ENCODE measurements at places on chromosomes 7 and 10.

GRCh38 chr10:36534471-36535002 lies 590.9 kb upstream of the ANKRD30A start:
- DNase-seq = peak; percentile 25

DNA sequence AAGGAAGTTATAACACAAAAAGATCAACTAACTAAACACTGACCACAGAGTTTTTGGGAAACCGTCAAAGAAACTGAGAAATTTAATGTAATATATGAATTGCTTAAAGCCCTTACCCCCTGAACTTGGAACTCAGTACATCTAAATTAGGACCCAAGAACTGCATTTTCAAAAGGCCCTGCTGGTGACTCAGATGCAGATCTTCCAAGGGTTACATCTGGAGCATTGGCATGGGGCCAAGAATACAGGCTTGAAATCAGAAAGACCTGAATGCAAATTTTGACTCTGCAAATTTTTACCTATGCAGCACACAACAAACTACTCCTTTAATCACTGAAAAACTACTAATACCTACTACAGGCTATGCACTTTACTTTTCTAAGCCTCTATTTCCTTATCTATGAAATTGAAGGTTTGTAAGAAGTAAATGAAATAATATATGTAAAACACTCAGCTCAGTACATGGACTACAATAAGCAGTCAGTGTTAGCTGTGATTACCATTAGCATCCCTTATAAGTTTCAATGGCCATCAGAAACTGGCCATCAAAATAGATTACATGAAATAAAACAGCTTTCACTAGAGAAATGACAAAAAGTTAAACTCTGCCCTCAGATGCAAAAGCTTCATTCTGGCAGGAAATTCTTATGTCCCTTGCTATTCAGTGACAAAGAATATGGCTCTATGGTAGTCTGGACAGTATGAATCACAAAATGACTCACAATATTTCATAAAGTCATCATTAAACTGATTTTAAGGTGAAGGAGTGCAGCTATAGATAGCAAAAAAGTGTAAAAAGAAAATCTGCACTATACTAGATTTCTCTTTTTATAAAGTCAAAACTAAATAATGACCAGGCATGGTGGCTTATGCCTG lies 43.6 kb downstream of the NSUN6 start:
- DNase-seq = no peak

- DNase-seq = no peak
These were observed 204.1 kb downstream of the PHF14 start for GRCh38 chr7:11177793-11178192.

DNA sequence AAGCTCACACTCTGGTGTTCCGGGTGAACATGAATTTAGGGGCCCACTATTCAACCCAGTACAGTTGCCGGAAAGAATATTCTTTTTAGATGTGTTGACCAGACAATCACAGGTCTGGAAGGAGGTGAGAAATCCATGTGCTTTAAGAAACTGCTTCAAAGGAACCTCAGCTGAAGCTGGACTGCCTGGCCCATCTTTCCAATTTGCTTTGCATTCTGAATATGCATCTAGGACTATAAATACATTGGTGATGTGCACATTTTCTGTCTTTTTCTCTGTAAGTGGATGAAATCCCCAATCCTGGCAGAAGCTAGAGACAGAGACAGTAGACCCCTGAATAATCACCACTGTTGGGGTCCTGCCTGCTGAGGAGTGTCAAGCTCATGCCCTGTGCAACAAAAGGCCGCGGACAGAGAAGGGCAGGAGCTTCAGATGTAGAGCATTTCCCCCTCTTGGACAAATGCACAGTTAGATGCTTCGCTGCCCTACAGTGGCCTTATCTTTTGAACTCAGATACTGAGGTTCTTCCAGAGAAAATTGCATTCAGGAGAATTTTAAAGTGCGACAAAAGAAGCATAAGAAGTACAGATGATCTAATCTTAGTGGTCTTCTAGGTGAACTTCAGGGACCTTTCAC lies 368.3 kb downstream of the SFMBT2 start:
- DNase-seq = no peak

- DNase-seq = no peak
These were observed 186.7 kb upstream of the PLXDC2 start for GRCh38 chr10:19629567-19629966.

DNA sequence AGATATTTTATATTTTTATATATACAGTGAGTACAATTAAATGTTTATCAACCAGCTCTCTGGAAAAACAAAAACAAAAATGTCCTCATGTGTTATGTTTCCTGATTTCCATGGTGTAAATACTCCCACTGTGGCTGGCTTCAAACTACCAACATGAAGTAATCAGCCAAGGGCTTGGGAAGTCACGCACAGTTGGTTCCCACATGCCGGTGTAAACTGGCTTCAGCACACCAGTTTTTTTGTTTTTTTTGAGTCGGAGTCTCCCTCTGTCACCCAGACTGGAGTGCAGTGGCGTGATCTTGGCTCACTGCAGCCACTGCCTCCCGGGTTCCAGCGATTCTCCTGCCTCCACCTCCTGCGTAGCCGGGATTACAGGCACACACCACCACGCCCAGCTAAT lies 11.8 kb downstream of the OSBPL3 start:
- DNase-seq = no peak

DNA sequence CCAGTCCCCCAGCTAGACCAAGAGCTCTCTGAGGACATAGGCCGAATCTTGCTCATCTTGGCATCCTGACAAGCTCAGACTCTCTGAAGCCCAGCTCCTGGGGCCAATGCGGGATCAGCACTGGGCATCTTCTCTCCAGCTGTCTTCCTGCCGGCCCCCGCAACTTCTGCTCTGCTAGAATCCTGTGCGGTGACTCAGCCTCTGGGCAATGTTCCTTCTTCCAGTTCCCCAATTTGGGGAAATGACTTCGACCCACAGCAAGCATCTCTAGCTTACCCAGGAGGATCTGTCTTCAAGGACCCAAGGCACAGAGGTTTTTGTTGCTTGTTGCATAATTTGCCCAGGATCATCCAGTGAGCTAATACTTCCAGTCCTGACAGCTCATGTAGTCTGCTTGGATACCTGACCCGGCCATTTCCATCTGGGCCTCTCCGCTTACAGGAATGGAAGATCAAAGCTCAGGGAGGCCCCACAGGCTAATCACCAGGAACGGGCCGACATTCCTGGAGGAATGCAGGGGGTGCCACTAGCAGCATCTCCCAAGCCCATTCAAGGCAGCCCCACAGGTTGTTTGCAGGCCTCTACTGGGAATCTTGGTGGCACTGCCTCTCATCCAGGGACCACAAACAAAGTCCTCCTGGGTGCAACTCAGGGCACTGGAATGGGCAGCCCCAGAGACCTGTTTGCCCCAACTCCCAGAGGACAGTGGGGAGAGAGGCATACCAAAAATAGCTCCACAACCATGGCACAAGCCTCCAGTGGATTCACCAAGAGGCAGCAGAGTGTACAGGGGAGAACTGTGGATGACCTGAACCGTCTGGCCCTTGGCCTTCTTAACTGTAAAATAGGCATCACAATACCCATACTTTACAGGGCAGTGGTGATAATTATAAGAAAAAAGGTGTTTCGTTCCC lies 151.9 kb downstream of the NEURL1 start:
- no peak for DNase-seq

DNA sequence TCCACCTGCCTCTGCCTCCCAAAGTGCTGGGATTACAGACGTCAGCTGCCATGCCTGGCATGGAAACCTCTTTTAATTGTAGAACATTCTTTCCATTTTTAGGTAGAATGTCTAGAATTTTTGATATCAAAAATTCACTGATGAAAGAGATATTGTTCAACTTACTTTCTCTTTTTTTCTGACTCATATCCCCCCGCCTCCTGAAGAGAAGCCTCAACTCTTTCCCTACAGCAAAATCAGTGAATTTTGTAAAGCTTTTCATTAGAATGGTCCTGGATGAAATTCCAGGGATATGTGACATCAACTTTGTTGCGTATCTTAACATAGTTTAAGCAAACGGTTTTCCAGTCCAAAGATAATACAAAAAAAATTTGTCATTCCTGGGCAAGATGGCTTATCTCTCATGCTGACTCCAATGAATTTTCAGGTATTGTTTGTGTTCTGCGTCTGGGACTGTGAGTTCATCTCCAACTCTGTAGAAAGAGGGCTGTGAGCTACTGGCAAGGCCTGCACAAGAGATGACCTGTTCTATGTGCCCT lies 256.8 kb downstream of the BMPER start:
- DNase-seq = no peak

DNA sequence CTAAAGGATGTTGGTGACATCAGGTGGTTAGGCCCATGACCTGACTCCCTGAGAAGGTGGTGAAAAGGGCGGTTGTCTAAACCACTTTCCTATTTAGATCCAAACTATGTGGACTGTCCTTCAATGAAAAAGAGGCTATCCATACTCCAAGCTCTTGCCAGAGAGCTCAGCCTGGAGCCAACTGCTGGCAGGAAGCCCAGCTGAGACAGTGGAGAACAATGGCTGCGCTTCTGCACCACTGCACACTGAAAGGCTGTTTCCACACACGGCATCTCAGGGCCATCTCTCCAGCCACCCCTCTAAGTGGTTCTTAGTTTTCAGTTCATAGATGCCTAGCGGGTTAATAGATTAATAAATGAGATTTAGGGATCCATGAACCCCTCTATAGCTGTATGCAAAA lies 488.8 kb upstream of the ZMIZ1 start:
- DNase-seq = no peak

DNA sequence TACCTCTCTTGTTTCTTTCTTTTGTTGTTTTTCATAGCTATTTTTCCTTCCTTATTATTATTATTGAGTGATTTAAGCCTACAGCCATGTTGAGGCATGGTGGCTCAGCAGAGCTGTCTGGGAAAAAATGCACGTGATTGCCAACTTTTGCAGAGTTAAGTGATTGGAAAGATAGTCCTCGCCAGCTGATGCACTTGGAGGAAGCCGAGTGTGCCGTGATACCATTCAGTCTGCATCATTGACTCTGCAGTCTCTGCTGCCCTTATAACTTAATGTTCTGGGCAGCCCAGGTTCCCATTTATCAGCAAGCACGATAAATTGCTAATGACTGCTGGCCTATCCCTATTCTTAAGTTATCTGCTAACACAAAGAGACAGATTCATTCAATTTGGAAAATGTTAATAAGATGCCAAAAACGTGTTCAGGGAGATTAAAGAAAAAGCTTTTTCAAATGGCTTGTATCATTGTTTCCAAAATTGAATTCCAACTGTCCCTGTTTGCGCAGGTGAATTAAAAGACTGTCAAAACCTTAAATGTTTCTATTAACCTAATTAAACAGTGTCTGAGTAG lies 232.9 kb upstream of the NPY start:
- DNase-seq = no peak

DNA sequence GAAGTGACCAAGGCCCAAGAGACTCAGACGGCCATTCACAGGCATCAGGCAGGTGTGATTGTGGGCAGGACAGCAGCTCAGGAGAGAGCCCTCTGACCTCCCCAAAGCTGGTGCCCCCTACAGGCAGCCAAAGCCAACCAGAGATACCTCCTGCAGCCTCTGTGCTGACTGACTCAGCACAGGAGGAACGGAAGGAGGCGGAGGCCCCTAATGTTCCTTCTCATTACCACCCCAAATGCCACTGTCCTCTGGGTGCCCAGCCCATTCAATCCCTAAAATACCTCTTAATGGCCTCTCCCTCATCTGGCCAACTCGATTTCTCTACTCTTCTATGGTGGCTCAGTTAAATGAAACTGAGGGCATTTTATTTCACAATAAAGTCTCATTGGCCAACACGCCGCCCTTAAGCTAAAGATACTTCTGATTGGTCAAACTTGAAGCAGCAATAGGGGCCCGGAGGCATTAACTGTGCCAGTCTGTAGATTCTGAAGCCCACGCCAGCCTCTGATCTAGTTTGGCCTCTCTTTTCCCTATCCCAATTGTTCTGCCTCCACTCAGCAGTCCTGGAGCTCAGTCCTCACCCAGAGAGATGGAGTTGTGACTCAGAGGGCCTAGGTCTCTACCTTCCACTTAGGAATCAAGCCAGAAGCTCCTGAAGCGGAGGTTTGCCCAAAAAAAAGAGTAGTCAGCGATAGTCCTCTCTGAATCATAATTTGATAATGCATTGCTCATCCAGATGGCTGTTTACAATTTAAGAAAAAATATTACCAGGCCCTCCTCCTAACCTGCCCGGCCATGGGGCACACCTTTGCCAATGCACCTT lies 1.2 kb downstream of the CYREN start:
- DNase-seq = peak; percentile 69

DNA sequence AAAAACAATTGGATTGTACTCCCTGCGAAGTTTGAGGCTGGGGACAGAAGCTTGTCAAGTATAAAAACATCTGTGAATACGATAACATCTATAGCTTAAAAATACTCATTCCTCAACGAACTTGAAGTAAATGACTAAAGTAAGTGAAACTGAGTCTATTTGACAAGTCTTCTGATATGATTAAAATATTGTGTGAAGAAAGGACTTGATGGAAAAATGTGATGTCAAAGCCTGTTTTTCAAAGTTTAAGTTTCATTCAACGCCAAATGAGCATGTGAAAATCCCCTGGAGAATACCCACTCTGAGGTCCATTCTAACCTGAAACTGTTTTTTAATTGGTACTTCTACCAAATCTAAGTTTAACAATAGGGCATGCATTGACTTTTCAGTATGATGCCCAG lies 122.3 kb upstream of the MDFIC start:
- DNase-seq = no peak

GRCh38 chr10:33880291-33880690 lies 545.8 kb upstream of the NRP1 start:
- no peak for DNase-seq

DNA sequence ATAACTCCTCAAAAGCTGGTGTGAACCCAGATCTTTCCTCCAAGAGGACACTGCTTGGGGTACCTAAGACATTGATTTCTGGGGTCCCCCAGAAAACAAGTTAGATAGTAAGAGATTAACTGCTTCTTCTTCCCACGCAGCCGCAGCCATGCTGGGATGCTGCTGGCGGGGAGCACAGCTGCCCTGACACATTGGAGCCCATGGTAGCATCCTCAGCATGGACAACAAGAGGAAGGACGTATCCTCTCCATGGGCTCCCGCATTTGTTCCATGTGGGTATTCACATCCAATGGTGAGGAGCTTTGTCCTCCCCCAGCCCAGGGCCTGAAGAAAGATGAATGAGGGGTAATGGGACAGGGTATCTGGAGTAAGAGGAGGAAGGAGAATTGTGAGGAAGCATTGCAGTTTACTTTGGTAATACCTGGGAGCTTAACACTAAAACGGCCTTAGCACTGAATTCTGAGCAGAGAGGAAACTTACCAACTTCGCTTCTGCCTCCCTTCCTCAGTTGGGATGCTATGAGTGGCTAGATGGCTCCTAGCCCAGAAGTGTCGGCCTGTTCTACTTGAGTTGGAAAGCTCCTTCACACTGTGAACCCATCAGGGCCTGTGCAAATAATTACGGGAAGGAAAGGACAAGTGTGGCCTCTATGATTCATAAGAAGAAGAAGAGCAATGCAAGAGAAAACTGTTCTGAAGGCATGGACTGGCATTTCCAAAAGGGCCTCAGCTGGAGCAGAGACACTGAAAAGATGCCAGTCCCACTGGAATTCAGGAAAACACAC lies 43.9 kb downstream of the C10orf120 start:
- DNase-seq = no peak

Measured in GM12891 (cell line).